ENCODE measurements at places on chromosomes 6 and 20.

GRCh38 chr6:127570739-127571389 lies 6.1 kb upstream of the C6orf58 start:
- DNase-seq, result no peak

DNA sequence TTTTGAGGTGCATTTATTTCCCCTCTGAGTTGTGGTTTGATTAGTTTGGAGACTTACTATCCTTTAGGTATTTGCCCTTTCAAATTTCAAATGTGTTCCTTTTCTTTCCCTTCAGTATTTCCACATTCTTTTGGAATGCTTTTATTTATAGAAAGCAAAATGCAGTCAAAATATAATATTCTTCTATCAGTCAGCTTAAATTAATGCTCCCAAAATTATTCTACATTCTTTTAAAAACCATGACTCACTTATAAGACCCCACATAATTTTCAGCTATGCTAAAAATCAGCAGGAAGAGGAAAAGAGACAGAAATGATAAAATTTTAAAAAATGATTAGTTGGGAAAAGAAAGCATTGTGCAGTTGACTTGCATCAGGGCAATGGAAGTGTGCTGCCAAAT lies 180.0 kb upstream of the SMLR1 start:
- peak; percentile 41 for DNase-seq

- no peak for DNase-seq
Measured at GRCh38 chr20:24488064-24488799, 18.8 kb downstream of the SYNDIG1 start.

GRCh38 chr6:18359237-18359885 lies 27.8 kb upstream of the RNF144B start:
- no peak for DNase-seq

- no peak for DNase-seq
Measured at GRCh38 chr6:158476389-158476788, 83.5 kb upstream of the TMEM181 start.

- DNase-seq, result peak; percentile 21
Measured at GRCh38 chr20:5770231-5770986, 20.2 kb downstream of the SHLD1 start.

GRCh38 chr20:48230216-48230615 lies 444.9 kb upstream of the SULF2 start:
- no peak for DNase-seq

DNA sequence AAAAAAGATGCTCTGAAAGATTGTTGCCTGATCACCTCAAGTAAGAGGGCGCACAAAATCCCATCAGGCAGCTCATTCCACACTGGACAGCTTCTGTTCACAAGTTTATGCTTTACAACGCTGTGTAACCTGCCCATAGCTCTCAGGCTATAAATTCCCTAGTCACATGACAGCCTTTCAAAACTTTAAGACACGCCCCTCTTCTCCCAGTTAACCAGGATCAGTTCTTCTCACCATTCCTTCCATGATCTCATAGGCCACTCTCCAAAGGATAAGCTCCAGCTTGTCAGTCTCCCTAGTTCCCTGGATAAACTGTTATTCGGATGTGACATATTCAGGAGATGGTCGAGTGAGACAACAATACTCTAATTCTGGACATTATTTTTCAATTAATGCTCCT lies 15.0 kb downstream of the ADNP start:
- no peak for DNase-seq

GRCh38 chr6:126002755-126003679 lies 16.7 kb downstream of the TRMT11 start:
- DNase-seq, result no peak
